ENCODE measurements at places on chromosomes 4 and X. TPM values are rescaled to one million over a fixed set of nuclear protein-coding genes. Genes with fewer than 3 reads are reported as not detected.
A peak's percentile ranks its signal among the peaks of the same experiment; 100 is the strongest.

STPG2 gene
- 0.40 TPM for total RNA-seq

DNA sequence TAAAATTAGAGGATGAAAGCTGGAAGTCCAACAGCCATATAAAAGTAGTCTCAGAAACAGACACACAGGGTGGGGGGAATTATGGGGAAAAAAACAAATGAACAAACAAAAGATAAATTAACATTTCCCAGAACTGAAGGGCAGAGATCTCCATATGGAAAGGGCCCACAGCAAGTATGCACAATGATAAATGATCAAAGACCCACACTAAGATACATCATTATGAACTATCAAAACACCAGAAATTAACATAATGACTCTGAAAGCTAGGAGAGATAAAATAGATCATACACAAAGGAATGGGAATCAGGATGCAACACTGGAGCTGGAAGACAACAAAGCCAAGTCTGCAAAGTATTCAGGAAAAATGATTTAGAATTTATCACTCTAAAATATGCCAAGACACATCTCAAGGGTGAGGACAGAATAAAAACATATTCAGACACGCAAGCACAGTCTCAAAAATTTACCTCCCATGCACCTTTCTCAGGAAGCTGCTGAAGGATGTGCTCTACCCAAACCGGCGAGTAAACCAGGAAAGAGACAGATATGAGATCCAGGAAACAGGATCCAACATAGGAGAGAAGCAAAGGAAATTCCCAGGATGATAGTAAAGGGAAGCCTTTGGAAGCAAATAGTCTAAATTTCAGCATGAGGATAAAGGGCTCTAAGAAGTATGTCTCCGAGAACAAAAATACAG is 30.7 kb upstream of the KCNE5 start:
- DNase-seq, result no peak

PABPC1L2A gene
- not detected for total RNA-seq

DNA sequence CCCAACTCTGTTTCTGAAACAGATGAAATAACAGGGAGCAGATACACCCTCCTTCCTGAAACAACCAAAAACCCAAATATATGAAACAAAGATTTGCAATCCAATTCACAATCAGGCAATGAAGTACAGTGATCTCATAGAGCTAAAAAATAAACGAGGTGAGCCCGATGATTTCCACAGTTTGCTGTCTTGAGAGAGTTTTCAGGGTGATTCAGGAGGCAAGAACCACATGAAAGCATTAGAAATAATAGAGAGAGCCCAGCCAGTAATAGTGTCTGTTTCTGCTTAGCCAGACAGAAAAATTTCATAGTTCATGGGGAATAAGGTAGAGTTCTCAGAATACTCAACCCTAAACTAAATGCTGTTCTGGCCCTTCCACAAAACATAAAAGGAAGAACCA is 296.2 kb downstream of the PDHA2 start:
- DNase-seq, result no peak

DNA sequence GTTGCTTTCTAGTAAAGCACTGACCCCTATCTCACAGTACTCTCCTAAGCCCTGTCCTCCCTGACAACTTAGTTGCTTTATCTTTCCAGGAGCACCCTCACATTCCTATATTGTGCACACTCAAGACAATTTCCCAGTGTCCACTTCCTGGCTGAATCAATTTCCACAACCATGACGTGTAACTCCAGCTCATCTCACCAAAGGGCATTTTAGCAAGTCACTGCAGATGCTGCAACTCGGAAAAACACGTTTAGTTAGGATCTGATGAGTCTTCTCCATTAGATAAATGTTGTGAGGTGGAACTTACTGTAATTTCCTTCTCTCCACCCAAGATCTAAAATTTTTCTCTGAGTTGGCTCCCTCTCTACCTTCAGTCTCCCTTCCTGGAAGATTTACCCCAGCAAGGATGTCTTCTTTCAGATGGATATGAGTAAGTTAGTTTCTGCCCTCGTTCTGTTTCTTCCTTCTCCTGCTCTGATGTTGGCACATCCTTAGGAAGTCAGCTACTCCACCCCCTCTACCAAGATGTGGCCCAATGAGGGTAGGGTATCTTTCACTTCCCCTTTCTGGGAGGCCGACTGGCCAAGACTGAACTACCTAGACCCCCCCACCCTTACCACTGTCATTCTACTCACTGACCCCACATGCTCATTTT is 28.8 kb upstream of the IL13RA1 start:
- peak; percentile 32 for DNase-seq

GPR119 gene
- total RNA-seq, result not detected

SSX3 gene
- not detected for total RNA-seq

TMPRSS11F gene
- not detected for total RNA-seq
